ENCODE measurements at places on chromosomes 16 and 17. TPM values are rescaled to one million over a fixed set of nuclear protein-coding genes. Genes with fewer than 3 reads are reported as not detected.
A peak's percentile ranks its signal among the peaks of the same experiment; 100 is the strongest.

DNA sequence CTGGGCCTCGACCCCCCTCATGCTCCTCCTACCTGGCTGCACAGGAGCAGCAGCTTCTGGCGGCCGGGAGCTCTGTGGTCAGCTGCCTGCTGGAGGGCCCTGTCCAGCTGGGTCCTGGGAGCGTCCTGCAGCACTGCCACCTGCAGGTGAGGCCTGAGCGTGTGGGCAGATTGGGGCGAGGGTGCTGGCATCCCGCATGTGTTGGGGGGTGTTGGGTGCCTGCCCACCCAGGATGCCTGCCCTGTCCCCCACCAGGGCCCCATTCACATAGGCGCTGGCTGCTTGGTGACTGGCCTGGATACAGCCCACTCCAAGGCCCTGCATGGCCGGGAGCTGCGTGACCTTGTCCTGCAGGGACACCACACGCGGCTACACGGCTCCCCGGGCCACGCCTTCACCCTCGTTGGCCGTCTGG, 16.5 kb downstream of the FCSK start:
- no peak overlapping the region for H3K4me3 ChIP-seq
- DNase-seq = no peak
- no peaks in the 10 kb centered on the region for H3K27me3 ChIP-seq

Gene SLC2A4
- 3.2 TPM for total RNA-seq

GRCh38 chr16:89545044-89545830, 15.2 kb upstream of the RPL13 start:
- H3K4me1 ChIP-seq = no peaks in the 10 kb centered on the region
- no peaks in the 10 kb centered on the region for H3K27me3 ChIP-seq
- peaks cover 3% of the 10 kb centered on the region for H3K36me3 ChIP-seq
- no peak overlapping the region for H3K4me3 ChIP-seq

Gene BRIP1
- total RNA-seq = 0.98 TPM

Gene ERI2
- total RNA-seq = 6.4 TPM

DNA sequence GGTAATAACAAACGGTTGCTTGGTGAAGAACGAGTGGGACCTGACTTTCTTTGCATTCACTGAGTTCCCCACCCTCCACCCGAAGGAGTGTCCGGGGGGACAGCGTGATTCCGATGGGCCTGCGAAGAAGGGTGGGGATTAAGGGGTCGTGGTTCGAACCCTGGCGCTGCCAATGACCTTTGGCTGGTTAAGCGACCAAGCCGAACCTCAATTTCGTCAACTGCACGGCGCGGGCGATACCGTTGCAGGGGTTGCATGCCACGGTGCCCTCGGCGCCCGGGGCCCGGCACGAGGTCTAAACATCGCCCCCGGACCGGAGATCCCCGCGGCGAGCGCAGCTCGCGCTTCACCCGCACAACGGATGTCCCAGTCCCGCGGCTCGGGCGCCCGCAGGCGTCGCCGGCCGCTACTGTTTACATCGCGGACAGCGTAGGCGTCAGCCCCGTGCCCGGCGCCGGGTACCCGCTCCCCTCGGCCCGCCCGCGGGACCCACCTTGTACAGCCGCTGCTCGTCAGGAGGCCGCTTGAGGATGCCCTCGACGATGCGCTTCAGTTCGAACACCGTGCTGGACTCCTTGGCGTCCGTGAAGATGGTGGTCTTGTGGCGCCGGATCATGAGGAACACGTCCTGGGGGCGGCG, 460 bp downstream of the ELOB start:
- DNase-seq = no peak
- H3K36me3 ChIP-seq = no peaks in the 10 kb centered on the region
- peaks cover 45% of the 10 kb centered on the region for H3K4me1 ChIP-seq
- no peaks in the 10 kb centered on the region for H3K27me3 ChIP-seq
- H3K4me3 ChIP-seq = peak overlapping the region; percentile 99

GRCh38 chr16:3561626-3562025, 15.6 kb downstream of the NLRC3 start:
- no peaks in the 10 kb centered on the region for H3K4me1 ChIP-seq
- H3K27me3 ChIP-seq = no peaks in the 10 kb centered on the region
- DNase-seq = no peak
- no peaks in the 10 kb centered on the region for H3K36me3 ChIP-seq
- H3K4me3 ChIP-seq = no peak overlapping the region
- no peak overlapping the region for H3K27ac ChIP-seq

Gene CACNG4
- total RNA-seq = 0.74 TPM

Data from vagina (tissue), 2 donors.